Nucleus accumbens (tissue), 56 donors: ENCODE measurements at places on chromosomes 2 and 18.

GRCh38 chr18:80147037-80147417 is 38.0 kb downstream of the ADNP2 start:
- DNase-seq: no peak

- no peak for DNase-seq
These were observed 14.0 kb downstream of the ASPRV1 start for GRCh38 chr2:69947325-69947931.

DNA sequence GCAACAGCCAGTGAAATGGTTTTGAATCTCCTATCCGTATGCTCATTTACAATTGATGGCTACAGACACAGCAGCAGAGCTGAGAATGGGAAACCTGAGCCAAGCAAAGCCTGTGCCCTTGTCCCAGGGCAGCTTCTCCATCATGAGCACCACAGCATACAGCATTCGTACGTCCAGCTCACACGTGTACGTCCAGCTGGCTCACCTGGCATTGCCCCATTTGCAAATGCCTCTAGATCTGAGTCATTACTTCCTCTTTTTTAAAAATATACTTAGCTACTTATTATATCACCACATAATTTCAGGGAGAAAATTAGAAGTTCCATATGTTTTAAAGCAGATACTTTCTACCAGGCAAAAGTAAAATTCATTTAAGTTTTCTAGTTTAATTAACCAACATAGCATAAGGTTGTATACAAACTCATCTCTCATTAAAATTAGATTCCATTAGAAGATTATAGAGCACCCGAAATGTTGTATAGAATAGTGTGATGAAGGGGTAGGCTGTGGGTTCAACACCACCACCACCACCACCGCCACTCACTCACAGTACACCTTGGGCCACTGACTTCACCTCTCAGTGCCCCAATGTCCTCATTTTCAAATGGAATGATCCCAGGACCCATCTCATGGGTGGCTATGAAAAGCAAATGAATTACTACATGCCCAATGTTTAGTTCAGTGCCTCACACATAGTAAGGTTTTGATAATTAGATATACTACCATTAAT is 31.4 kb upstream of the TMEM177 start:
- no peak for DNase-seq

DNA sequence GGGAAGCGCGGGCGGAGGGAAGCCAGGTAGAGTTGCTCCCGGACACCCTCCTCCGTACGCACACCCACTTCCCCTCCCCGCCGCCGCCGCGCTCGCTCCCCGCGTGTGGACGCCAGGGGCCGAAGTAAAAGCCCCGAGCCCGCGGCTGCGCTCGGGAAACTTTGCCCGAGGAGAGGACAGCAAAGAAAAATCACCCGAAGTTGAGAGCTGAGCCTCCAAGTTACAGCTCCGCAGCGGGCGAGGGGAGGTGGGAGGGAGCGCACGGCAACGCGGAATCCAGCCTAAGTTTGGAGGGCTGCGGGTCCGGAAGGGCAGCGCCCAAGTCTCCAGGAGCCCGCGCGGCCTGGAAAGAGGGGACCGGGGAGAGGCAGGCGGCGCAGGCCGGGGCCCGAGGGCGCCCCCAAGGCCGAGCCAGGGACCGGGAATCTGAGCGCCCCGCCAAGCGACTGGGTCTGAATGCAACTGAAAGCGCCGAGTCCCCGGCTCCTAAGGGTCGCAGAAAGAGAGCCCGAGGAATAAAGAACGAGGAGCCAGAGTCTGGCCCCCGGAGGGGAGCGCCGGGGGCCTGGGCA is 706 bp upstream of the BCL11A start:
- no peak for DNase-seq

DNA sequence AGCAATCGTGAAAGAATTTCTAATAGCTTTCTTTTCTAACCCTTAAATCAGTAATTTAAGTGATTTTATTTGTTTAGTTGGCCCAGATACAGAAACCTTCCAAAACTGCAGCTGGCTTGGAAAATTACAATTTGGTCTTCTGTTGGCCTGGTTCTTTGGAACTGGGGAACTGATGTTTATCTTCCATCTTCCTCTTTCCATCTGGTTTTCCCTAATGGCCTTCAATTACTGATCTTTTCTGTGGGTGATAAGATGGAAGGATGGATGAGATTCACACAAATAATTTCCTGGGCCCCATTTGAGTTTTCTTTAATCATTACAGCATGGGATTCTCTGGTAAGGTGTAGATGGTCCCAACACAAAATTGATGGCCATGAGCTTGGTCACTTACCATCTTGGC is 106.5 kb upstream of the CHRNA1 start:
- no peak for DNase-seq

DNA sequence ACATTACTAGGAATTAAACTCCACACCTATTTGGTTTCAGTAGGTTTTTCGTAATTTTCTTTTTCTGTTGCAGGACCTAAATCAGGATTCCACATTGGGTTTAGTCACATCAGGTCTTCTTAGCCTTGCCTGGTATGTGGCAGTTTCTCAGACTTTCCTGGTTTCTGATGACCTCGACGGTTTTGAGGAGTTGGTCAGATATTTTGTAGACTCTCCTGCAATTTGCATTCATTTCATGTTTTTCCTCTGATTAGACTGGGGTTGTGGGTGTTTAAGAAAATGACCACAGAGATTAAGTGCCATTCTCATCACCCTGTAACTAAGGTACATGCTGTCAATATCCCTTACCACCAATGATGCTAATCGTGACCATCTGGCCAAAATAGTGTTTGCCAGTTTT is 97.3 kb upstream of the ST6GAL2 start:
- no peak for DNase-seq

DNA sequence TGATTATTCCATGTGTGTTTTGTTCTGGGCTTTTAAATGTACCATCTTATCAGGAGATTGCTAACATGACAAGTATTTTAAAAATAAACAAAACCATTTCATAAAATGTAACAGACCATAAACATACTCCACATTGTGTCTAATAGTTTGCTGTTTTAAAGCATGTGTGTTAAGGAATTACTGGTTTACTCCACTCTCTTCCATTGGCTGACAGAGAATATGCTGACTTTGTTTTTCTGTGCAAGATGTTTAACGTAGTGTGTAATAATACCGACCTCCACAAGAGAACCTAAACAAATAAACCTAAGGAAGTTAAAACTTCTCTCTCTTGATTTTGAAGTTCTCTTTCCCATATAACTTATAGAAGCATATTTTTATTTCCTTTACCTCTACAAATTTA is 17.0 kb upstream of the TMEM18 start:
- DNase-seq: no peak

GRCh38 chr2:123901256-123901655 is 123.8 kb upstream of the CNTNAP5 start:
- DNase-seq: no peak

GRCh38 chr2:238594796-238595749 is 168.3 kb downstream of the ASB1 start:
- no peak for DNase-seq

DNA sequence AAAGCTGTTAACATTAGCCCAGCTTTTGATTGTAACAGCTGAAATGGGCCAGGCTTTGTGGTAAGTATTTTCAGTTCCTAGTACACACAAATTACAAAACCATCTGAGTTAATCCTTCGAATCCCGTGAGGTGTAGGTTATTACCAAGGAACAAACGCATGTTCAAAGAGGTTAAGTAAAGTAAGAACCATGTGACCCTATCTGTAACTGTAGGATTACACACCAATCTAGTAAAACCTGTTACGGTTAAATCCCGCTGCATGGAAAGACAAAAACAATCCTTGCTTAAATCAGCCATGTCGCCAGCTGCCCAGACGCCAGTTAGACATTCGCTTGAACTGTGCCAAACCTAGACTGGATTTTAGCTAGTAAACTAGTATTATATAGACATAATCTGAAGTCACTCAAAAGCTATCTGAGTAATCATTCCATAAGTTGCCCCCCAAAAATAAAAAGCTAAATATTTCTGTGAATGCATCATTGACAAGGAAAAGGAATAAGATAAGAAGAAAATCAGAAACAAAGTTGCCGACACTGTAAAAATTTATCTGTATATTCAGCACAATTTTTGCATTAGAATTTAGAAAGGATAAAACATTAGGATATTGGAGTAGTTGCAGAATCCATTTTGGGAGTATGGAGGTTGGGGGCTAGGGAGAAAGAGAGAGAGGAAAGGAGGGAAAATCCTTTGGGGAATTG is 638.0 kb downstream of the CNTNAP5 start:
- no peak for DNase-seq

DNA sequence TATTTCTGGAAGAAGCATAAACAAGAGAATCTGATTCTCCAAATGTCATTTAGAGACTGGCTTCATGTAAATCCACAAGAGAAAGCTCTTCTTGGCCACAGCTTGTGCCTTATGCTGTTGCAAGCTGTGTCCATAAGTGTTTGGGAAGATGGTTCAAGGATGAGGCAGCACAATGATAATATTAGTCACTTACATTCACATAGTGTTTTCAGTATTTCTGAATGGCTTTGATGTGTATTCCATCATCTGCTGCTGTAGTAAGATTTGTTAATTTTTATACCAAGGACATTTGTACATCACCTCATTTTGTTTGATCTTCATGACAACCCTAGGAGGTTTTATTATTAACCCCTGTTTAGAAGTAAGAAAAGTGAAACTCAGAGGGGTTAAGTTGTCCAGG is 29.9 kb downstream of the CREG2 start:
- DNase-seq: no peak

DNA sequence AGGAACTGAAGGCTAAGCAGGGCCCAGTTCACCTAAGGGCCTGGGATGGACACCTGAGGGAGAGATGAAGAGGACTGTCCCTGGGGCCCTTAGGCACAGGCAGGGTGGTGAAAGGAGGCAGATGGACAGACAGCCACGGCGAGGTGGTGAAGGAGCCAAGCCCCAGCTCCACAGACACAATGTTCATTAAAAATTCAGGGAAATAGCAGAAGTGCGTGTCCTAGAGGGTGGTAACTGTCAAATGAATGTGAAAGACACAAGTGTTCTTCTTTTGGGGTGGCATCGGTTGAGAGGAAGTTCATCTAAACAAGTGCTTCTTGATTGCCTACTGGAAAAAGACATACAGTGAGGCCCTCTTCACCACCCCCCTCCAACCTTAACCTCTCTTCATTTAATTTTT is 76.2 kb upstream of the SIX2 start:
- DNase-seq: no peak

GRCh38 chr2:233353101-233353768 is 1.1 kb upstream of the DGKD start:
- DNase-seq: no peak

GRCh38 chr2:96241227-96241626 is 24.6 kb downstream of the TMEM127 start:
- DNase-seq: no peak

DNA sequence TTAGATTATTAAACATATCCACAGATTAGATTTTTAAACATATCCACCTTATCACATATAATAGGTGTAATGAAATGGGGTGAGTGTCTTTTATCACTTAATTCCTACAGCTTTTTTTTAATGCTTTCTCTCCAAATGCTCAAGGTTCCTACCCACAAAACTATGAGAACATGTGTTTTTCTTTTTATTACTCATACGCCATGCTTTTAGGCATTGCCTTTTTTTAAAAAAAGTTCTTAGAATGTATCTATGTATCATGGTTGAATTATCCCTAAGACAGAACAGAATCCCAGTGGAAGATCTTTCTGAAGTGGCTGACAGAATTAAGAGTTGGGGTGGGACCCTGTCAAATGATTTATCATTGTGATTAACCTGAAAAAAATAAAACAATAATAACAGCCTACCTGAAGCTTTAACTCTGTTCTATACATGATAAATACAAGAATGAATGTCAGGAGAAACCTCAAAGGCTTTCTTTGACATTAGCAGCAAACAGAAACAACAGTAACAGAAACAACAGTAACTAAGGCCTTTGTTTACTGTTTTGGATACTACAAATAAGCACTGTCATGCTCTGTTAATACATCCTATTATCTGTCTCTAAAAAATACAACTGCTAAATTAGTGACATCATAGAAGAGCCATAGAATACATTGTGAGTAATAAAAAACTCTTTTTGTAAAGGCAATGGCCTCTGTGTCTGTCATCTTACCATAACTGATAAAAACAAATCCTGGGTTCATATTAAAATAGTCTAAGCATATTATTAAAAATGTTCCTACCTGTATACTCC is 4.1 kb upstream of the ZNF397 start:
- no peak for DNase-seq

DNA sequence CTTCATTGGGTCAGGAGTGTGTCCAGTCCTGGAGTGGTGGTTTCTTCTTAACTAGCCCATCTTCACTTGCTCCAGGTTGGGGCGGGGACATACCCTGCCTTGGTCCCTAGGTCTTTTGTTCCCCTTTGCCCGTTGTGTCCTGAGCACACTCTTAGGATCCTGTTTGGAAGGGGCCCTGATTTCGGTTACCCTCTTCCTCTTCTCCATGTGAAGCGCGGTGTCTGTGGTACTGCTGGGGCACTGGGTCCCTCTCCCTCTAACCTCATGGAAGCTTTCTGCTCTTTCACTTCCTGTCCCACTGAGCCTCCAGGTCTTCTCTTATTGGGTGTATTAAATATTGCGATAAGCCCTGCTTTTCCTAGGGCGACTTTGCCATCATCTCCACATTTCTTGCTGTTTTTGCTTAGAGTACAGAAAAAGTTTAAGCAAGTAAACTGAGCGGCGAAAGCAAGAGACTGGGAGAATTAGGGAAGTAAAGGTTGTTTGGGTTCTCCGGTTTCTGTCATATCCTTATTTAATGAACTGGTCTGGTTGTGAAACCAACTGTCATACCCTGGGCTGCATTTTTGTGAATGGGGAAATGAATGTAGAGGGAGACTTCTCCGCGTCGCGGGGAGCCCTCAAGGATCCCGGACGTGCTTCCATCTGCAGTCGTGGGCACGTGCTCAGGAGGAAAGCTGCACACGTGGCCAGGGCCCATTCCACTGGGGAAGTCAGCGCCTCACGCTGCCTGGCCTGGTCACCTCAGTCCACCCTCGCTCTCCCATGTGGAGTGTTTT is 73.8 kb upstream of the B3GNT7 start:
- no peak for DNase-seq

- no peak for DNase-seq
These were observed 3.4 kb downstream of the DIPK1C start for GRCh38 chr18:74453642-74454198.

DNA sequence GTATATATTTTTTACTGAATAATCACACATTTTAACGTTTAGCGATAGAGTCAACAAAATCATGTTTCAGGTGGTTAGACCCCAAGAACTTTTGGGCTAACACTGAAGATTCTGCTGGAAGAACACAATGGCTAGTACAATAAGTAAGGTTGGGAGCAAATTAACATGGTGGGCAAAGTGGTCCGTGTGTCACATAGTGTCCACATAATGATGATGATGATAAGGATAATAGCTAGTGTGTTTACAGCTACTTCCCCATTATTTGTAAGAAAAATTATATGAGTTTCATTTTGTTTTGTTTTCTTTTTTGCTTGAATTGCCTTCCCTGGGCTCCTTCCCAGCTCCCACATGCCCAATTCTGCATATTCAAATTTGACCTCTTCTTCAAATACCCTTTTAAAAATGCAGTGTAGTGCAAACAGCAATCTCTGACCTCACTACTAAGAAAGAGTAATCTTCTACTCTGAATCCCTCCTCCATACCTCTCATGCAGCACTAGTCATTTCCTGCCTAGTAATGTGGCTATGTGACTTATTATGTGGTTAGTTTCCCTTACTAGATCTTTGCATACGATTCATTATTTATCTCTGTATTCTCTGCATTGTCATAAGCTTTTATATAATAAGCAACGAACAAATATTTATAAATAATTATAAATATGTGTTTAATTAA is 16.9 kb upstream of the VPS54 start:
- no peak for DNase-seq
